ENCODE measurements at places on chromosomes 6 and 20. TPM values are rescaled to one million over a fixed set of nuclear protein-coding genes. Genes with fewer than 3 reads are reported as not detected.

The RUNX2 gene
- total RNA-seq: 0.47 TPM

The METTL24 gene
- total RNA-seq: 2.0 TPM

- DNase-seq: no peak
- H3K4me3 ChIP-seq: no peak overlapping the region
- H3K27ac ChIP-seq: no peak overlapping the region
- H3K36me3 ChIP-seq: no peaks in the 10 kb centered on the region
- H3K4me1 ChIP-seq: no peaks in the 10 kb centered on the region
Measured at GRCh38 chr20:45283551-45284057, 23.0 kb upstream of the RBPJL start.

GRCh38 chr6:12923644-12924235 is 207.2 kb downstream of the PHACTR1 start:
- no peak overlapping the region for H3K27ac ChIP-seq
- H3K4me1 ChIP-seq: no peaks in the 10 kb centered on the region

DNA sequence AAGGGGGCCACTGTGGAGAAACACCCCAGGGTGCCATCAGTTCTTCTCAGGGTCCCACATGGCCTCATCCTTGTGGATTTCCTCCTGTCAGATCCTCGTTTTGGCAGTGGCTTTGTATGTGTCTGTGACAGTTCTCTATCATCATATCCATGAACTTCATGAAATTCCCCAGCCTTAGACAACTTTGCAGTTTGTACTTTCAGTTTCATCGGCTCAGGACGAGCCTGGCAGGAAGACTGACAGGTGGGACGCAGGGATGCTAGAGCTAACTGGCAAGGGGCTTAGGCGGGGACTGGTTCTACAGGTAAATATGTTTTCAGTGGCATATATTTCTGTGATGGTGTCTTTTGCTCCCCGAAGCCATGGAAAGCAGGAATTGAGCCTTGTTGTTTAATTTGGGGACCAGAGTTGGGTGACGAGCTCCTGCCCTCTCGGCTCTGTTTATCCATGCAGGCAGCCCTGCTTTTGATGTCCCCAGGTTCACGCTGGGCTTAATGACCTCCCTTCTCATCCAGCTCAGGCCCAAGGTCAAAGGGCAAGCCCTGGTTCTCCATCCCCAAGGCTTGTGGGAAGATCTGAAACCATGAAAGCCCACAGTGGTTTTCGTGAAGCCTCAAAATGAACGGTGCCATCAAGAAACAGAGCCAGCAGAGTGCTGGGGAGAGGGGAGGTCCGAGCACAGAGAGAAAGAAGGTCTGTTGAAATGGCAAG is 11.2 kb downstream of the SDCBP2 start:
- no peak overlapping the region for H3K27ac ChIP-seq
- no peak overlapping the region for H3K4me3 ChIP-seq
- H3K27me3 ChIP-seq: no peaks in the 10 kb centered on the region
- no peaks in the 10 kb centered on the region for H3K36me3 ChIP-seq
- H3K4me1 ChIP-seq: no peaks in the 10 kb centered on the region

GRCh38 chr6:3287976-3288707 is 29.4 kb downstream of the PSMG4 start:
- no peak overlapping the region for H3K27ac ChIP-seq
- no peak for DNase-seq
